Naive B cell (primary cell): ENCODE measurements at places on chromosomes 6 and 20. TPM values are rescaled to one million over a fixed set of nuclear protein-coding genes. Genes with fewer than 3 reads are reported as not detected.

The COQ3 gene
- polyA plus RNA-seq: 3.9 TPM

The FAM83B gene
- not detected for polyA plus RNA-seq

The NRSN1 gene
- not detected for polyA plus RNA-seq

The KLHDC3 gene
- 121 TPM for polyA plus RNA-seq

The PRELID3B gene
- polyA plus RNA-seq: 34.1 TPM

The NOTCH4 gene
- polyA plus RNA-seq: 8.6 TPM

DNA sequence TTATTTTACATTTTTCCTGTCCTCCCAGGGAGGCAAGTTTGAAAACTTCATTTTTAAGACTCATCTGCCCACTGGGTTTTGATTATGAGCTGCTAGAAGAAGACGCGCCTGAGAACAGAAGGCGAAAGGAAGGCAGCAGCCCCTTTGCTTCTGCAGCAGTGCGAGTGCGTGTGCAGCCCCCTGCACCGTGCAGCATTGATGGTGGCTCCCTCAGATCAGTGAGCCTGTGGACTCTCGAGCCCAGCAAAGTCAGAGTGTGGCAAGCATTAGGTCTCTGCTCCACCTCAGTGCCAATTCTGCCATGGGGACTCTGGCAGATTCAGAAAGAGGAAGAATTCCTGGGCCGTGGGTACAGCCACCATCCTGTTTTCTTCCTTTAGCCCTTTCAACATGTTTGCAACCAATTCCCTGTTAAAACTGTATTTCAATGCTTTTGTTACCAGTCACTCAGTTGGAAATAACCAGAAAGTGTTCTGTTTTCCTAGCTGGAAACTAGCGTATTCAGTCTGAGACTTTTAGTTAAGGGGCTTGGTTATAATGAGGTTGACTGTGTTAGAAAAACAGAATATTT, 134.8 kb upstream of the OGFRL1 start:
- no peak for DNase-seq
- no peak overlapping the region for H3K27ac ChIP-seq
- H3K36me3 ChIP-seq: no peaks in the 10 kb centered on the region
- no peaks in the 10 kb centered on the region for H3K27me3 ChIP-seq
- H3K4me1 ChIP-seq: no peaks in the 10 kb centered on the region

- peaks cover 14% of the 10 kb centered on the region for H3K36me3 ChIP-seq
- no peak for DNase-seq
- no peak overlapping the region for H3K4me3 ChIP-seq
- H3K27me3 ChIP-seq: no peaks in the 10 kb centered on the region
- H3K27ac ChIP-seq: no peak overlapping the region
Measured at GRCh38 chr6:2363211-2363610, 117.8 kb upstream of the GMDS start.

DNA sequence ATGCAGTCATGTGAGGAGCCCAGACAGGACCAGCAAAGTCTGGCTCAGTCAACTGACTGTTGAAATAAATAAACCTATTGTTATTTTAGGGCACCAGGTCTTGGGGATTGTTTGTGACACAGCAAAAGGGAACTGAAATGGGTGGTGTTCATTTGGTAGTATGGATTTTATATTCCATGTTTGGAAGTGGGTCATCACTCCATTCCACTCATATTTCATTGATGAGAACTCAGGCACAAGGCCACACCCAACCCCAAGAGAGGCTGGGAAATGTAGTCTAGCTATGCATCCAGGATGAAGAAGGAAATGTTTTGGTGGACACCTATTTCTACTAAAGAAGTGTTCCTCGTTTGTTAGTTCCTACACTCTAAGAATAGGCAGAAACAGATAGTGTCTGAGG, 64.9 kb upstream of the BTBD3 start:
- no peaks in the 10 kb centered on the region for H3K4me1 ChIP-seq
- no peaks in the 10 kb centered on the region for H3K36me3 ChIP-seq
- no peak for DNase-seq
- H3K27me3 ChIP-seq: no peaks in the 10 kb centered on the region
- no peak overlapping the region for H3K27ac ChIP-seq

DNA sequence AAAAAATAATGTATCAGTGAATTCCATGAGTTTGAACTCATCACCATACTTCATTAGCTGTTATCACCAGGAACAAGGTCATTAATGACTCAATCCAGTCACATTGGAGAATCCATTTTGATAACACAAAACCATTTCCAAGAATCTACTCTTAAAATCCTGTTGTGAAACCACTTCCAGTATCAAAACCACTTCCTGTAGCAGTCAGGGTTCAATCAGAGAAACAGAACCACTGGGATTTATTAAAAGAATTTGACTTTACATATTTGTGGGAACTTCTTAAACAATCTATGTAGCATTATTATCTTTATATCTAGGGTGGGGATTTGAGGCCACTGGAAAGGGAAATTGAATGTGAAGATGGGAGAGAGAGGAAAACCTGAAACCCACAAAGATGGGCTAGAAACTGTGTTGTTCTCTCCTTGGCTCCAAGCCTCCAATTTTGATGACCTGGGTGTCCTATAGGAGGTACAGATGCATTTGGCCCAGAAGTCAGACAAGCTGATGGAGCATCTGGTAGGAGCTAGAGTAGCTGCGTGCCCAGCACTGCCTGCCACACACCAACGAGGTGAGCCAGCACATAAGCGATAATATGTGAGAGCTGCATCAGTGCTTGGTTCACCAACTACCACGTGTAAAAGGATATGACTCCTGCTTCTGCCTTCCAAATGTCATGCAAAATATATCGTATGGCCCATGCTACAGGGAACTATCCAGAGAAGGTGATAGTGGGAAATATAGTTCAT, 117.0 kb downstream of the TMEM200A start:
- peaks cover 2% of the 10 kb centered on the region for H3K4me1 ChIP-seq
- H3K27ac ChIP-seq: no peak overlapping the region
- no peak for DNase-seq
- H3K4me3 ChIP-seq: no peak overlapping the region
- H3K36me3 ChIP-seq: no peaks in the 10 kb centered on the region
- no peaks in the 10 kb centered on the region for H3K27me3 ChIP-seq

DNA sequence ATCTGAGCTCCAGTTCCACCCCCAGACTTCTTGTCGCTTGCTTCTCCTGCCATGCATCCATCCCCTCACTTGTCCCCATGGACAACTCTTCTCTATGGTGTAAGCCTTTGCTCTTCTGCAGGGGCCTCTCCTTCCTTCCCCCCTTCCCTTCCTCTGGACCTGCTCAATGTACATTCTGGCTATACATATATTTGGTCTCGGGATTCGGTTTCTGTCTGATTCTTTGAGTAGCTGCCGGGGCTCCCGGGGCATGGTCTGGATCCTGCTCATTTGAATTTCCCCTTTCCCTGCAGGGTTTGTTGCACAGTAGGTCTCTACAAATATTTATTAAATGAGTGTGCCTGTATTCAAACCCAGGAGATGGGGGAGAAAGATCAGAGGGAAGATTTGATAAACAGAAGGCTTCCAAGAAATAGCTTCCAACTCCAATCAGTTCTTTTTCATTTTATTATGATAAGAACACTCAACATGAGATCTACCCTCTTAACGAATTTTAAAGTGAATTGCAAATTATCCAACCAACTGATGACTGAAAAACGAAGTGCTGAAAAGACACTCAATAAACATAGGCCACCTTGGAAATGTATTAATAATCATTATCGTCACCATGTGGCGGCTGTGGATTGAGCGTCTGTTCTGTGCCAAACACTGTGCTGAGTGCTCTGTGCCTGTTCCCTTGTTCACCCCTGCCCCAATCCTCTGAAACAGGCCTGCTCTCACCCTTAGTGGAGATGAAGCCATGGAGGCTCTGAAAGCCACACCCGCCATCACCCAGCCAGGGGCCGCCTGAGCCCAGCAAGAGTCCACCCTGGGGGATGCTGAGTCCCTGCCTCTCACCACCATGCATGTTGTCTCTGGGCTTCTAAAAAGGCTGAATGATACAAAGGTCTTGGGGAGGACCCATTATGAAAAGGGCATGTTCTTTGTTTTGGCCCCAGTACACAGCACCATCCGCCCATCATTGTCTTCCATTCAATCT, 34.3 kb upstream of the APCDD1L start:
- no peak for DNase-seq
- no peak overlapping the region for H3K4me3 ChIP-seq
- H3K36me3 ChIP-seq: no peaks in the 10 kb centered on the region
- H3K27me3 ChIP-seq: peaks cover 38% of the 10 kb centered on the region

GRCh38 chr6:47862731-47863130, 80.9 kb downstream of the OPN5 start:
- no peaks in the 10 kb centered on the region for H3K27me3 ChIP-seq
- no peak overlapping the region for H3K4me3 ChIP-seq
- H3K27ac ChIP-seq: no peak overlapping the region

GRCh38 chr6:35085359-35086281, 55.5 kb downstream of the TCP11 start:
- peaks cover 45% of the 10 kb centered on the region for H3K36me3 ChIP-seq
- no peak overlapping the region for H3K4me3 ChIP-seq
- peaks cover 6% of the 10 kb centered on the region for H3K4me1 ChIP-seq
- H3K27ac ChIP-seq: no peak overlapping the region

GRCh38 chr20:5395932-5396727, 79.4 kb upstream of the PROKR2 start:
- H3K4me3 ChIP-seq: no peak overlapping the region
- no peaks in the 10 kb centered on the region for H3K4me1 ChIP-seq
- H3K27me3 ChIP-seq: peaks cover 36% of the 10 kb centered on the region
- no peaks in the 10 kb centered on the region for H3K36me3 ChIP-seq

DNA sequence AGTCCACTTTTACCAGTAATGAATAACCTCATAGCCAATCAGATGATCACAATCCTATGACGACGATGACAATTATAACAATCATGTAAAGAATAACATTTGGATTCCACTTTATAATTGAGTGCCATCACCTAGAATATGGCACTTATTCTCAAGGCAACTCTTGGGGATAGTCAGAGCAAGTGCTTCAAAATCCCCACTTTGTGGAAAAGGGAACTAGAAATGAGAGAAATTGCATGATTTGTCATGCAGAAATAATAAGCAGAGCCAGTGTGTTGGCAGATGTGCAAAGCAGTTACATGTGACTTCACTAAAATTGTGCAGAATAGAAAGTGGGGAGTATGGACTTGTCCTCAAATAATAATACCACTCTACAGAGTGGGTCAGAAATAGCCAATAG, 41.3 kb downstream of the FRK start:
- H3K27ac ChIP-seq: peak overlapping the region; percentile 84
- peaks cover 3% of the 10 kb centered on the region for H3K27me3 ChIP-seq
- peaks cover 50% of the 10 kb centered on the region for H3K4me1 ChIP-seq

- H3K27ac ChIP-seq: no peak overlapping the region
- no peak overlapping the region for H3K4me3 ChIP-seq
- peaks cover 64% of the 10 kb centered on the region for H3K27me3 ChIP-seq
- H3K36me3 ChIP-seq: no peaks in the 10 kb centered on the region
- DNase-seq: no peak
Measured at GRCh38 chr6:128516514-128516898, 3.9 kb downstream of the PTPRK start.

GRCh38 chr6:150253489-150253888, 110.6 kb downstream of the PPP1R14C start:
- no peak overlapping the region for H3K4me3 ChIP-seq
- no peak for DNase-seq
- no peak overlapping the region for H3K27ac ChIP-seq

GRCh38 chr6:28380381-28380780, 19.2 kb downstream of the ZSCAN12 start:
- no peak overlapping the region for H3K4me3 ChIP-seq
- H3K27ac ChIP-seq: no peak overlapping the region
- H3K27me3 ChIP-seq: no peaks in the 10 kb centered on the region

DNA sequence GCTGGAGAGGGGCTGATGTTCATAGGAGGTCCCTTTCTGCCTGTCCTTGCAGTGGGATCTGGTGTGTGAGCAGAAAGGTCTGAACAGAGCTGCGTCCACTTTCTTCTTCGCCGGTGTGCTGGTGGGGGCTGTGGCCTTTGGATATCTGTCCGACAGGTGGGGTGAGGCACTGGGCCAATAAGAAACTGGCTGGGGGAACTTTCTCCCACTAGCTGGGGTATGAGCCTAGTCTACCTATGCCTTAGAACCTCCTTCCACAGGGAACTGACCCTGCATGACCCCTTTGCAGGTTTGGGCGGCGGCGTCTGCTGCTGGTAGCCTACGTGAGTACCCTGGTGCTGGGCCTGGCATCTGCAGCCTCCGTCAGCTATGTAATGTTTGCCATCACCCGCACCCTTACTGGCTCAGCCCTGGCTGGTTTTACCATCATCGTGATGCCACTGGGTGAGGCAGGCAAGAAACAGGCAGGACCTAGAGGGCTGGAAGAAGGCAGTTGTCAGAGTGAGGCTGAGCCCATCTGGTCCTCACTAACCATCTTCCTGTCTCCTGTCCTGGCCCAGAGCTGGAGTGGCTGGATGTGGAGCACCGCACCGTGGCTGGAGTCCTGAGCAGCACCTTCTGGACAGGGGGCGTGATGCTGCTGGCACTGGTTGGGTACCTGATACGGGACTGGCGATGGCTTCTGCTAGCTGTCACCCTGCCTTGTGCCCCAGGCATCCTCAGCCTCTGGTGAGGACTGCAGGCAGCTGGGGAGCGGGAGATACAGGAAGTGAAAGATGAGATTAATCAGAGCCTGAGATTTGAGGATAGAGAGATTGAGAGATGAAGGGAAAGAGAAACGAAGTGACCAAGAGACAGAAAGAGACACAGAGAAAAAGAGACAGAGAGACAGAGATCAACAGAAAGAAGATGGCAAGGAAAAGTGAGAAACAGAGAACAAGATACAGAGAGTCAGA, 1.6 kb downstream of the SLC22A7 start:
- peaks cover 7% of the 10 kb centered on the region for H3K27me3 ChIP-seq
- peaks cover 20% of the 10 kb centered on the region for H3K4me1 ChIP-seq
- DNase-seq: no peak
- H3K36me3 ChIP-seq: no peaks in the 10 kb centered on the region
- H3K4me3 ChIP-seq: no peak overlapping the region

DNA sequence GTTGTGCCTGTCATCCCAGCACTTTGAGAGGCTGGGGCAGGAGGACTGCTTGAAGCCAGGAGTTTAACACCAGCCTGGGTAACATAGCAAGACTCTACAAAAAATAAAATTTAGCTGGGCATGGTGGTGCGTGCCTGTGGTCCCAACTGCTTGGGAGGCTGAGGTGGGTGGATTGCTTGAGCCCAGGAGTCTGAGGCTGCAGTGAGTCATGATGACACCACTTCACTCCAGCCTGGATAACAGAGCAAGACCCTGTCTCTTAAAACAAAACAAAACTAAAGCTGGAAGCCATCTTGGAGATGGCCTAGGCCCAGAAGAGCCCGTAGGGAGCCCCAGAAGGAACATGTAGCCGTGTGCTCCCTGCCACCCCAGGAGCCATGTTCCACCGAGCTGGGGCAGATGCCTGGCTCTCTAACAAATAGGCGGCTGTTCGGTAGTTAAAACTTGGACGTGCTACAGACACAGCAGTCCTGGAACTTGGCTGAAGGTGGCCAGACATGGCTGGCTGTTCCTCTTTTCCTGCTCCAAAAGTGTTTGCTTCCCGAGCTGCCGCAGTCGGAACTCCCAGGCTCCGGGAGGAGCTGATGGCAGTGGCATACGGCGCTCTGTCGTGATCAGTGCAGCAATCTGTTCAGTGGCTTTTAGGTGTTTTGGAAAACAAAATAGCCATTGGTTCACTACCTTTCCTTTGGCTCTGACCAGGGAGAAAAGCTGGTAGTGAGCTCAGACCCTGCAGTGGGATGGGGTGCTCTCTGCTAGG, 37.0 kb downstream of the DYNLT1 start:
- no peaks in the 10 kb centered on the region for H3K27me3 ChIP-seq
- H3K27ac ChIP-seq: no peak overlapping the region
- DNase-seq: no peak
- H3K4me1 ChIP-seq: no peaks in the 10 kb centered on the region
- no peak overlapping the region for H3K4me3 ChIP-seq
- peaks cover 4% of the 10 kb centered on the region for H3K36me3 ChIP-seq

- no peak for DNase-seq
- H3K36me3 ChIP-seq: no peaks in the 10 kb centered on the region
- no peak overlapping the region for H3K4me3 ChIP-seq
Measured at GRCh38 chr20:33655164-33655563, 7.0 kb upstream of the C20orf144 start.

- H3K27ac ChIP-seq: no peak overlapping the region
- peak overlapping the region; percentile 29 for H3K4me3 ChIP-seq
- DNase-seq: no peak
- no peaks in the 10 kb centered on the region for H3K36me3 ChIP-seq
Measured at GRCh38 chr6:5278047-5278446, 16.7 kb downstream of the FARS2 start.
